ENCODE measurements at places on chromosomes 3 and 15.

GRCh38 chr15:51768018-51768417 is 16.6 kb downstream of the TMOD2 start:
- no peak for DNase-seq

DNA sequence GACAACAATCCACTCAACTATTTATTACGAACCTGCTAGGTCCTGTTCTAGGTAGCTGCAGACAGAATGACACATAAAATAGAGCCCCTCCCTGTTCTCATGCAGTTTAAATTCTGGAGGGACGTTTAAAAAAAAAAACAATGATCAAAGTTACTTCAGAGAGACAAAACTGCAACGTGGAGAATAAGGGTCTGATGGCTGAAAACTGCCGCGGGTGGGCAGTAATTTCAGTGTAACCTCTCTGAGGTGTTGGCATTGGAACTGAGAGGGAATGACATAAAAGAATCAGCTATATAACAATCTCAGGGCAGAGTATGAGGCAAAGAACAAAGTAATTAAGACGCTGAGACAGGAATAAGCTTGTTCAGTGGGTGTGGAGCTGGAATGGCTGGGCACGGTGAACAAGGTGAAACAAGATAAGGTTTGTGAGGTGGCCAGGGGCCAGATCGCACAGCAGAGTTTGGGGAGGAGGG is 19.5 kb downstream of the TBL1XR1 start:
- DNase-seq: no peak

GRCh38 chr15:69225355-69226022 is 65.1 kb downstream of the GLCE start:
- DNase-seq: no peak

DNA sequence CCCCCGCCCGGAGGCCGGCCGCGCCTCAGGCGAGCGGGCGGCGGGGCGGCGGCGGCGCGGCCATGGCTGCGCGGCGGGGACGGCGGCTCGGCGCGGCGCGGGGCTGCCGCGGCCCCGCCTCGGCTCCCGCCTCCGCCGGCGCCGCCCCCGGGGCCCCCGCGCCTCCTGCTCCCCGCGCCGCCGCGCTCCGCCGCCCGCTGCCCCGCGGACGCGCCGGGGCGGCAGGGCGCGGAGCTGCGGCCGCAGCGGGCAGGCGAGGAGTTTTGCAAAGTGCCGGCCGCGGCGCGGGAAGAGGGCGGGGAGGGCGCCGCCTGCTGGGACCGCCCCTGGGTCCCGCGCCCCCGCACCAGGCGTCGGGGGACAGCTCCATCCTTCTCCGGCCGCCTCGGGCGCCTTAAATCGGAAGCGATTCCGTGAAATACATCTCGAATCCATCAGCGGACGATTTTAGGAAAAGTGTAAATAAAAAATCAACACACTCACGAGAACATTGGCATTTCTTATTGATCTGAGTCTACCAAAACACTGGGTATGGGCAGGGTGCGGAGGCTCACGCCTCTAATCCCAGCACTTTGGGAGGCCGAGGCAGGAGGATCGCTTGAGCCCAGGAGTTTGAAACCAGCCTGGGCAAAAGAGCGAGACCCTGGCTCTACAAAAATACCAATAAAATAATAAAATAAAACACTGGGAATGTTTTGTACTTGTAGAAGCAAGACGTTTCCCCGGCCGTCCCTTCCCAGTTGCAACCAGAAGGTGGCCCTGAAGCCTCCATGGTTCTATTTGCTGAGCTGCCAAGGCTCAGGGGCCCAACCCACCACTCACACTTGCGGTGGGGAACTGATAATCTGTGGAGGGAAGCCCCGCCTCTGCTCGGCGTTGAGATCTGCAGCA is 136.9 kb downstream of the NUP210 start:
- DNase-seq: no peak

GRCh38 chr3:35675206-35675605 is 35.9 kb downstream of the ARPP21 start:
- DNase-seq: no peak

- DNase-seq: no peak
These were observed 107.6 kb downstream of the PEX5L start for GRCh38 chr3:179929091-179929529.

- DNase-seq: no peak
These were observed 44.8 kb downstream of the PLD1 start for GRCh38 chr3:171765511-171765887.

GRCh38 chr3:118808723-118809122 is 225.9 kb downstream of the IGSF11 start:
- DNase-seq: no peak

DNA sequence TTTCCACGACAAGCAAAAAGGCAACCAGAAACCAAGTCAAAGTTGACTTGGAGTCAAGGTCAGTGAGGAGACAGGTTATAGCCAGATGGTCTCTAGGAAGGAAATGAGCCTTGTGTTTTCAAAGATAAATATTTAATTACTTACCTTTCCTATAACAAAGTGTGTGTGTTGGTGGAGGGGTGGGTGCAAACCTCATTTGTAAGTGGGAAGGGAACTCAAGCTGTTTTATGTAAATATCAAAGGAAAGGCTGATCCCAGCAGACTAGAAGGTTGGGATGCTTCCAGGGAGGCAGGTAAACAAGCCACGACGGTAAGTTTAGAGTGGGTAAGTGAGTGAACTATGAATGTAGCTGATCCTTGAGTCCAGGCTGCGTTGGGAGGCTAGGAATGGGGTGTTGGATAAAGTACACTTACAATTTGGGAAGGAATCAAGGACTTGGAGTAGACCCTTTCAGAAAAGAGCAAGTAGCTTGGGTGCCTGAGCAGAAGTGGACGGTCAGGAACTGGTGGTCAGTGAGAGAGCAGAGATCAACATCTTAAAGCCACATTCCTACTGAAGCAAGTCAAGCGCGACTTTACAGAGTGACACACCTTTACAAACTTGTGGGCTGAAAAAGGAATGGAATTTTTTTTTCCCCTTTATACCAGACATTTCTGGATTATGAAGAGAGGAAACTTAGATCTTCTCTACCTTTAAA is 82.0 kb upstream of the TBL1XR1 start:
- DNase-seq: no peak

DNA sequence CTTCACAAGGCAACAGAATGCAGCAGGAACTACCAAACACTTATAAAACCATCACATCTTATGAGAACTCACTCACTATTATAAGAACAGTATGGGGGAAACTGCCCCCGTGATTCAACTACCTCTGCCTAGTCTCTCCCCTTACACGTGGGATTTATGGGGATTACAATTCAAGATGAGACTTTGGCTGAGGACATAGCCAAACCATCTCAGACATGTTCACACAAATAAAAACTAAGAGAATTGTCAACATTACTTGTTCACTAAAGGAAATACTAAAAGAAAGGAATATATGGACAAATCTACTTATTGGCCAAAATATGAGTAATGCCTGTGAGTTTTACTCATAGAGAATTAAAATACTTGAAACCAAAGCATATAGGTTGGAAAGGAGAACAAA is 505.1 kb downstream of the IGSF11 start:
- no peak for DNase-seq

DNA sequence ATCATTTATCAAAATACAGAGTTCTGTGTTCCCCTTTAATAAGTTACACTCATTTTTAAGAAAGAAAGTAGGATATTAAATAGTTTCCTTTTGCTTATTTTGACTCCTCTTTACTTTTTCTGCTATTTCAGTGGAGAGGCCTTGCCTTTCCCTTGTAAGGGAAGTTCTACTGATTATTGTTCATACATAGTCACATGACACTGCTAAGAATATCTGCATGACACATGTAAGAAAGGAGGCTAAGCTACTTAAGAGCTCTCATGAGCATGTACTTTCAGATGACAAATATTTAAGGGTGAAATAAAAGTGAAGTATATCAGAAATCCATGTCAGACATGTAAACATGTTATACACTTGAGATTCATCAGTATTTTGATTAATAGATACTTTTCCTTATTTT is 39.0 kb downstream of the MYRIP start:
- no peak for DNase-seq

DNA sequence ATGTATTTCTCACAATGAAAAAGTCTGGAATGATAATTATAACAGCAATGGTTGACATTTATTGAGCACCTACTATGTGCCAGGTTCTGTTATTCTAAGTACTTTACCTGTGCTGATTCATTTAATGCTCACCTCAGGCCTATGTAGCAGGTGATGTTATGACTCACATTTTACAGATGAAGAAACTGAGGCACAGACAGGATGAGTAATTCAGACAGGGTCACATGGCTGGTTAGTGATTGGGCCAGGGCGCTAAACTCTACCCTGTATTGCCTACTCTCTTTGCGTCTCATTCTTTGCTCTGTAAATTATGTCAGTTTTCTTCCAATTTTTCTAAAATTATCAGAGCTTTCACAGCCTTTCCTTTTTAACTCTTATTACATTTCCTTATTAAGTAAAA is 98.3 kb downstream of the PIK3R4 start:
- no peak for DNase-seq

- peak; percentile 66 for DNase-seq
These were observed 21.4 kb upstream of the LIPC start for GRCh38 chr15:58410353-58410752.

Data from DMS79 treated with DMSO at 0.1 percent for 48 hours (cell line).